CD4-positive, alpha-beta T cell treated with Interleukin-17A for 1 hour (primary cell): ENCODE measurements at places on chromosomes 7 and 10.

GRCh38 chr10:53469383-53469782, 696.8 kb upstream of the MBL2 start:
- no peak for DNase-seq

- no peak for DNase-seq
Measured at GRCh38 chr7:11450281-11450680, 381.7 kb downstream of the THSD7A start.

DNA sequence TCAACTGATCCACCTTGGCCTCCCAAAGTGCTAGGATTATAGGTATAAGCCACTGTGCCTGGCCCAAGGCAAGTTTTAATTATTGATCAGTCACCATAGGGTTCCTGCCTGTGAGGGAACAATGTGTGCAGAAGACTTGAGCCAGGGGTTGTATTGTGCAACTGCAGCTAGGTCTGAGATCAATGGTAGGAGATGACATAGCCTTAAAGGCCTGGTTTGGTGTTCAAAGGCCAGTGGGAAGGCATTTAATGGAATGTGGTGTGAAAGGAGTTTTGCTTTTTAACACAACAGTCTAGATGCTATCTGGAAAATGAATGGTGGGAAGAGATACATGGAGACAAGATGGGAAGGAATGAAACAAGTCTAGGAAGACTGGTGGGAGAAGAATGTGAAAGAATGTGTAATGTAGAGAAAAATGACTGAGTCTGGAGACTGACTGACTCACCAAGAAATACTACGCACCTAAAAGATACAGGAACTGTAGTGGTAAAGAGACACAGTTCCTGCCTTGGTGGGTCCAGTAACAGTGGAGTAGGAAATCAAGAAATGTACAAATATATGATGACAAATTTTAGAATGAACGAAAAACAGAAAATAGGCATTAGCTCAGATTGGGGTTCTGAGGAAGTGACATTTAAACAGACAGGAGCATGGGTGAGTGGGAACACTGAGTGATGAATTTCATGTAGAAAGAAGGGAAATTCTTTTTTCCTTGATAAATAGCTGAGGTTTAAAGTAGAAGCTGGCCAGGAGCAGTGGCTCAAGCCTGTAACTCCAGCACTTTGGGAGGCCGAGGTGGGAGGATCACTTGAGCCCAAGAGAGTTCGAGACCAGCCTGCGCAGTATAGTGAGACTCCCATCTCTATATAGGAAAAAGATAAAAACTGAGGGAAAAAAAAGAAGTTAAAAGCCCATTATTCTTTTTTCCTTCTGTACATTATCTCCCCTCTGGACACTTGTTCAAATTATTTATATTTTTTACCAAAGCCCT, 9.4 kb downstream of the HNRNPF start:
- DNase-seq, result peak; percentile 45

DNA sequence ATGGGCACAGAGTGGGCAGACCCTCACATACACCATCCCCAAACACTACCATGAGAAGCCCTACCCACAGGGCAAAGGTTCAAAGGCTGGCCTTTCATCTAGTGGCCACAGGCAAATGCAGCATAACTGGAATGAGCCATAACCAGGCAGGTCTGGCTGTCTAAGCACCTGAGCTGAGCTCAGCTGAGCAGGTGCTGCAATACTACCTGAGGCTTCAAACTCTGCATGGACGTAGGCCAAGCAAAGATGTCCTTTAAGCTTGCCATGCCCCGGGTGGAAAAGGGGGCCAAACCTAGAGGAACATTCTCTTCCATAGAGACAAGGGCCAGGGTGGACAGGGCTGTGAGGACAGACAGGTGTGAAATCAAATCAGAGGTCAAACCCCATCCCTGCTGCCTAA, 65.3 kb upstream of the CAMK2B start:
- DNase-seq, result no peak

DNA sequence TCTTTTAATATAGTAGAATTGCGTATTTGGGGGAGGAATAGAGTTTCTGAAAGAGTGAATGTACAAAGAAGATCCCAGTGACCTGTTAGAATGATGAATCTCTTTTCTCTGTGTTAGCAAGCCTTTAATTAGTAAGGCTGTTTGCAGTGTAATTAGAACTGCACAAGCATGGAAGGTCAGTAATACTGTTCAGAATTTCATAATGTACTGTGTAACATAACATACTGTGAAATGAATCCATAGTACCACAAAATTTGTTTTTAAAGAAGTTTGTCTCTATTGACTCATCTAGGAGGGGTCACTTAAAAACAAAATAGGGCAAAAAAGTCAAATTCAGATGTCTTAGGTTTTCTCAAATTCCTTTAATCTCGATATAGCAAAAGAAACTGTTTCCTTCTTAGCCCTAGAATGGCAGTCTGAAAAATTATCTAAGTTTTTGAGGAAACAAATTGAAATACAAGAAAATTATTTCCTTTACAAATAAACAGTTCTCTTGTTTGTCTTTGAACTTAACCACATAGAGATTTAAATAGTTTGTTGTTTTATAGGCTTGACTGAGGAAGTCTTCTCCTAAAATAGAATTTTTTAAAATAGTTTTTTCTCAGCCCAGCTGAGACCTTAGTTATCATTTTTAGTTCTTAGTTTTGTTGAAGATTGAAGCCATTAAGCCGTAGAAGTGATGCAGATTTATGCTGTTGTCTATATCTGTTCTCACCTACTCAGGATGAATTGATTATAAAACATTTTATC, 12.5 kb downstream of the ADK start:
- DNase-seq, result no peak

- DNase-seq, result no peak
Measured at GRCh38 chr10:129058664-129059155, 408.3 kb upstream of the MGMT start.
